ENCODE measurements at places on chromosomes 11 and 22.

DNA sequence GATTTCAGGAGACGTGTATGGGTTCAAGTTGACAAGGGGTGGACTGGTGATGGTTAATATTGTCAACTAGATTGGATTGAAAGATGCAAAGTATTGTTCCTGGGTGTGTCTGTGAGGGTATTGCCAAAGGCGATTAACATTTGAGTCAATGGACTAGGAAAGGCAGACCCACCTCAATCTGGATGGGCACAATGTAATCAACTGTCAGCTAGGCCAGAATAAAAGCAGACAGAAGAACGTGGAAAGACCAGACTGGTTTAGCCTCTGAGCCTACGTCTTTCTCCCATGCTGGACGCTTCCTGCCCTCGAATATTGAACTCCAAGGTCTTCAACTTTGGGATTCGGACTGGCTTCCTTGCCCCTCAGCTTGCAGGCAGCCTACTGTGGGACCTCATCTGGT is 1.7 kb upstream of the YPEL4 start:
- DNase-seq: no peak

- no peak for DNase-seq
These were observed 82.0 kb downstream of the SLC1A2 start for GRCh38 chr11:35337136-35337913.

- no peak for DNase-seq
These were observed 448.5 kb downstream of the SOX6 start for GRCh38 chr11:15907806-15908205.

- DNase-seq: no peak
These were observed 6.4 kb downstream of the TMPRSS6 start for GRCh38 chr22:37103151-37103550.

DNA sequence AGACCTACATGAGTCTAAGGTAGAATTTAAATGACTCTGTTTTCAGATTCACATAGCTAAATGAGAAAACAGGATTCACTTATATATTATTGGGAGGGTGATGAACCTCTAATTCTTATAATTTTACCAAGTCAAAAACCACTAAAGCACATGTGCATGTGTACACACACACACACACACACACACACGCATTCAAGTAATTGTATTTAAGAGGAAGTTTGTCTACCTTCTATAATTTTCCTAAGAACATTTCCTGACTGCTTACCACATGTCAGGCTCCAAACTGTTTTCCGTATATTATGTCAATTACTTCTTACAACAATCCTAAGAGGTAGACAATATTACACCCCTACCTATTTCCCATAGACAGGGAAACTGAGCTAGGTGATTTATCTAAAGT is 6.7 kb downstream of the RNF141 start:
- no peak for DNase-seq

DNA sequence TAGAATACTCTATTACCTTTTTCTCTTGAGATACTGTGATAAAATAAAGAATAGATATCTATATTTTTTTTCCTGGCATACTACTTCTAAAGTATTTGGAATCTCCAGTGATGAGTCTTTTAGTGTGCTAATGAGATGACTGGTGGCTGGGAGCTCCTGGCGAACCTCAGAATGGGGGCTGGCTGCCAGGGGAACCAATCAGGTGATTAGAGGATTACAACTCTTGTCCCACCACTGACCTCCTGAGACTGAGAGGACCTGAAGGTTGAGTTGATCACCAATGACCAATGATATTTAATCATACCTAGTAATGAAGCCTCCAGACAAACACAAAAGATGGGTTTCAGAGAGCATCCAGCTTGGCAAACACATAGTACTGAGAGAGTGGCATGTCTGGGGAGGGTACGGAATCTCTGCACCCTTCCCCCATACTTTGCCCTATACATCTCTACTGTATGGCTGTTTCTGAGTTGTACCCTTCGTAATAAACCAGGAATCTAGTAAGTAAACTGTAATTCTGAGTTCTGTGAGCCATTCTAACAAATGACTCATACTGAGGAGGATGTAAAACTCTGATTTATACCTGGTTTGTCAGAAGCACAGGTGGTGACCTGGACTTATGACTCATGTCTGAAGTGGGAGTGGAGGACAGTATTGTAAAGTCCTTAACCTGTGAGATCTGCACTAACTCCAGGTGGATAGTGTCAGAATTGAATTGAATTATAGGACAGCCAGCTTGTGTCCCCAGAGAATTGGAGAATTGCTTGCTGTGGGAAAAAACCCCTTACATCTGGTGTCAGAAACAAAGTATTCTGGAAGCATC is 325.3 kb upstream of the LRRC4C start:
- no peak for DNase-seq

GRCh38 chr22:18013436-18013835 is 10.9 kb downstream of the MICAL3 start:
- no peak for DNase-seq

DNA sequence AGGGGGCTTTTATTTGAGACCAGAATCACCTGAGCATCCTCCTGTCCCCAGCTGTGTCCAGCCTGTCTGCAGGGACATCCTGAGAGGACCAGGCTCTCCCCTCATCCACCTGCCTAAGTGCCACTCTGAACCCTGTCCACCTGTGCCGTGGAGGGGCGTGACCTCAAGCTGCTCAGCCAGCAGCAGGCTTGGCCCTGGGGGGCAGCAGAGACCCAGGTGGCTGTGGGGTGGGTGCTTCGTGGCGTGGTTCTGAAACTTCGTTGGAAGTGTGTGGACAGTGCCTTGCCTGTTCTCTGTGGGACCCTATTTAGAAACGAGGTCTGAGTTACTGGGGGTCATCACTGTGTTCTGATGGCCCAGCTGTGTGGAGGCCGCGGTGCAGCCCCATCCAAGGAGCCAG is 72.7 kb downstream of the LRP5 start:
- no peak for DNase-seq

DNA sequence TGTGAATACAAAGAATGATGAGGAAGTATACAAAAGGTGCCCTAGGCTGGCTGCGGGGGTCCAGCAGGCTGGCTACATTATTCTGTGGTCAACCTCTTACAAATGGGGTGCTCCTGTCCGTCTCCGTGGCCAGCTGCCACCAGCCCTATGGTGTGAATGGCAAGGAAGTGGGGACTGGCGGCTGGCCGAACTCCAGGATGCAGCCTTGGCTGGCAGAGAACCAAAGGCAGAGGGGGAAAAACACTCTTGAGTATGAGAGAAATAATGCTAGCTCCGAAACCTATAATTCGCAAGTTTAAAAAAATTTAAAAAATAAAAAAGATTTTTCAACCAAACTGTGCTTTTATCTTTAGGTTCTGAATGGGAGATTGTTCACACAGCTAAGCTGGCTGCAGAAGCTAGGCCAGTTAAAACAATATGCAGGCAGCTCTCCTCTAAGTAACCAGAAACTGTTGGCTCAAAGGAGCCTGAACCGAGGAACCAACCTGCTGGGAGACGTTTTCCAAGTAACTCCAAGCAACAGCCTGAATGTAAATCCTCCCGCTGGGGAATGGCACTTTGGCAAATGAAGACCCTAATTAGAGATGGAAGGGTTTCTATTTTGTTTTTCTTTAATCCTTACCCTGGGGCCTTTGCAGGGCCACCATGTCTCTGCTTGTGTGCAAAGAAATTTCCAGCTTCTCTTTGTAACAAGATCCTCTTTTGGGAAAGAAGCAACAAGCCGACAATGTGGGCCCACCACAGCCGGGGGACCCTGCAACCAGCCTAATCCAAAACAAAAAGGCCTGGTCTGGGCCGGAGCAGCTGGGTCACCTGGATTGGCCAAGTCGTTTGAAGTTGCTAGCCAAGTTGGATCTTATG is 50.2 kb downstream of the C22orf31 start:
- no peak for DNase-seq

DNA sequence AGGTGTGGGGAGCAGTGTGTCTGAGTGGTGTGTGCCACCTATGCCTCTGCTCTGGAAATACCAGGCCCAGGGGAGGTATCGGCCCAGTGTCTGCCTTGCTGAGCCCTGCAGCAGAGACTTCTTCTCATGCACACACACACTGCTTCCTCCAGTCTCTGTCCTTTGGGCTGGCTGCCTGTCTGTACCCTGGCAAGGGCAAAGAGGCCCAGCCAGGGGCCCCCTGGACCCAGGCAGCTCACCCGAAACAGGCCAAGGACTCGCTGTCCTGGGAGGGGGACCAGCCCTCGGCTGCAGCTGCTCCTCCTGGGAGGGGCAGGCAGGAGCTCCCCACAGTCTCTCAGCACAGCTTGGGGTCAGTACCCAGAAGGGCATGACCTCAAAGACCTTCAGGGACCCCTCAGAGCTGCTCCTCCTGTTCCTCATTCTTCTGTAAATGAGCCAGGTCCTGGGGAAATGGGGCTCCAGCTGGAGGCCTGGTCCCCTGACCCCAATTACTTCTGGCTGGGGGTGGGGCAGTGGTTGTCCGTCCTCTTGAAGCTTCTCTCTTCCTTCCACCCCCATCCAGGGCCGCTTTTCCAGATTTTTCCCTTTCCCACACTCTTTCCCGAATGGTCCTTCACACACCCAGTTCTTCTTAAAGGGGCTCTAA is 24.5 kb upstream of the ALX4 start:
- no peak for DNase-seq

GRCh38 chr22:41565403-41566054 is 4.7 kb downstream of the CSDC2 start:
- no peak for DNase-seq

GRCh38 chr22:37440875-37441274 is 13.6 kb upstream of the ELFN2 start:
- DNase-seq: no peak

- no peak for DNase-seq
These were observed 25.2 kb downstream of the FAM76B start for GRCh38 chr11:95764267-95764898.

GRCh38 chr11:62420882-62421281 is 2.0 kb downstream of the SCGB1A1 start:
- DNase-seq: no peak

DNA sequence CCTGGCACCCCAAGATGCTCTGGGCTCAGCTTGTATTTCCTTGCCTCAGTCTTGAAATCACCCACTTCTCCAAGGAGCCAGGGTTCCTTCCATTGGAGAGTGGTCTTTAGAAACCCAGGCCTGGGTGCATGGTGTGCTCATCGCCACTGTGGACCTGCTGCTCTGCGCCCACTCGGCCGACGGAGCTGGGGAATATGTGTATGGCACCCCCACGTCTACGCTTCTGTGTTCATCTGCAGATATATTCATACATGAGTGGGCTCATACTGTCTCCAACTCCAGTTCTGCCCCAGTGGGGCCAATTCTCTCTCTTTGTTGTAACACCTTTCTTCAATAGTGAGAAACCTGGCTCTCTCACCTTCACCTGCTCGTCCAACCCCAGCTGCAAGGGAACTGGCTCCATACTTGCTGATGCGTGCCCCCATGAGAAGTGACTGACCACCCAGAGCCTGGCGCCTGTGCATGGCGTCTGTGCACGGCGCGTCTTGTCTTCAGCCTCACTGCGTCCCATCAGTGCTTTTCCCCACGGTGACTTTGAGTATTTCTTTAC is 39.8 kb downstream of the KCNQ1 start:
- no peak for DNase-seq

GRCh38 chr11:20247591-20248007 is 87.3 kb upstream of the DBX1 start:
- DNase-seq: no peak

GRCh38 chr11:8956860-8957259 is 7.4 kb downstream of the TMEM9B start:
- no peak for DNase-seq

- no peak for DNase-seq
These were observed 56.6 kb upstream of the PRDM11 start for GRCh38 chr11:45089676-45090499.

DNA sequence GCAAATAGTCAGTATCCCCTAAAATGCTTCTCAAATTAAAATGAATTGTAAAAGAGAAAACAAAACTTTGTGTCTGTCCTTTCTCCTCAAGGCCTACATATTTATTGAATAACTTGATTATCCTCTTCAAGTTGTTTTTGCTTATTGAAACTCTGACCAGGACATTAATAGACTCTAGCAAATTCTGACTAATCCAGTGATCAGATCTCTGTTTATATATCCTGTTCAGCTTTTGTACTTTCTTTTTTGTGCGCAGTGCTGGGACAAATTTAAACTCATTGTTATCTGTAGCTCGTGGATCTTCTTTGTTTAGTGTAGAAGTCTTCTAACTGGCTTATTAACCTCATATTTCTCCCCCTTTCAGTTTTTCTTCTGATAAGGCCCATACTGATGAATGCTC is 139.9 kb upstream of the SORL1-AS1 start:
- DNase-seq: no peak

DNA sequence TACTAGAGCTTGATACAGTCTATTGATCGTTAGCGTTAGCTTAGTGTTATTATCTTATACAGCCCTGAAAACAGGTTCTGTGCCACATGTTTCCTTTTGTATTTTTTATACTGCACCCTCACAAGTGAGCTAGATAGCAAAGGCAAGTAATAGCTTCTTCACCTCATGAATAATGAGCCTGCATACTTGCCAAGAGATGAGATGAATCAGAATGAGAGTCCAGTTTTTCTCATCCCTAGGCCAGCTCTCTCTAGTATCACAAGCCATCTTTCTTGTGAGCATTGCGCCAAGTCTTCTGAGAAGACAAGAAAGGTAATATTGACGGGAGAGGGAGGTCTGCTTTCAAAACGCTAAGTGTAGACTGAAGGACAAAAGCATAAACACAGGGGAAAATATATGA is 8.7 kb upstream of the CARD18 start:
- no peak for DNase-seq

- no peak for DNase-seq
These were observed 42.5 kb downstream of the C11orf58 start for GRCh38 chr11:16780698-16781550.

DNA sequence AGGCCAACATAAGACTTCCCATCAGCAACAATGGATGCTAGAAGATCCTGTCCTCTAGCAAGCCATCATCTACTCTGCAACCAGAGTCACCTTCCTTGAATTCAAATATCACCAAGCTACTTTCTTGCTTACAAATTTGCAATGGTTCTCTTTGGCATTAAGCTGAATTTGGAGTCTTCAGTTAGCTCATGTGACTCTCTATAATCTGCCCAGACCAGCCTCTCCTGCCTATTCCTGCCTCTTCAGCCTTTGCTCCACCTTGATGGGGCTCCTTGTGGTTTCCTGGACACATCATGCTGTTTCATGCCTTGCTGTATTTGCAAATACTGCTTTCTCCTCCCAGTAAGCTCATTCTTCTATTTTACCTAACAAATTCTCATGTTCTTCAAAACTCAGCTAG is 82.3 kb downstream of the RASSF10 start:
- no peak for DNase-seq

DNA sequence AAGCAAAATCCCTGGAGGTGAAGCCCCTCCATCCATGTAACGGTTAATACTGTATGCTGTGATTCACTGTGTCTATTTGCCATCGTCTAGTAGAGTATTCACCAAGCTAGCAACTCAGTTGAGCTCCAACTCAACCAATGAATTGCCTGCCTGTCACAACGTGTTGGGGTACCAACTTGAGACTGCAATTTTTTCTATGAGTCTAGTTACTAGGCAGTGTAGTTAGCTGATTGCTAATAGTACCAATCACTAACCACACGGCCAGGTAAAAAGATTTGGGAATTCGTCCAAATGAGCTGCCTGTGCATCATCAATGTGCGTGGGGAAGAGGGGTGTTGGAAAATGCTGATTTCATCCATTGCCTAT is 1.0 kb upstream of the BTG4 start:
- no peak for DNase-seq

GRCh38 chr11:111455291-111456085 is 56.7 kb downstream of the BTG4 start:
- no peak for DNase-seq

- no peak for DNase-seq
These were observed 9.8 kb upstream of the EIF3F start for GRCh38 chr11:7977232-7977917.

GRCh38 chr22:20123366-20124082 is 6.5 kb upstream of the TRMT2A start:
- no peak for DNase-seq
